ENCODE measurements at places on chromosomes 5 and 9. TPM values are rescaled to one million over a fixed set of nuclear protein-coding genes. Genes with fewer than 3 reads are reported as not detected.

Gene CNTLN
- total RNA-seq: 1.6 TPM

Gene KIAA1958
- total RNA-seq: 10.7 TPM

Gene INSL4
- total RNA-seq: not detected

Gene ANKRD18B
- total RNA-seq: 2.6 TPM

Gene NPDC1
- 32.7 TPM for total RNA-seq

- peaks cover 10% of the 10 kb centered on the region for H3K4me1 ChIP-seq
- H3K27me3 ChIP-seq: peaks cover 15% of the 10 kb centered on the region
- DNase-seq: peak; percentile 45
- H3K4me3 ChIP-seq: no peak overlapping the region
- H3K27ac ChIP-seq: no peak overlapping the region
Measured at GRCh38 chr5:140351609-140352334, 5.4 kb upstream of the HBEGF start.

DNA sequence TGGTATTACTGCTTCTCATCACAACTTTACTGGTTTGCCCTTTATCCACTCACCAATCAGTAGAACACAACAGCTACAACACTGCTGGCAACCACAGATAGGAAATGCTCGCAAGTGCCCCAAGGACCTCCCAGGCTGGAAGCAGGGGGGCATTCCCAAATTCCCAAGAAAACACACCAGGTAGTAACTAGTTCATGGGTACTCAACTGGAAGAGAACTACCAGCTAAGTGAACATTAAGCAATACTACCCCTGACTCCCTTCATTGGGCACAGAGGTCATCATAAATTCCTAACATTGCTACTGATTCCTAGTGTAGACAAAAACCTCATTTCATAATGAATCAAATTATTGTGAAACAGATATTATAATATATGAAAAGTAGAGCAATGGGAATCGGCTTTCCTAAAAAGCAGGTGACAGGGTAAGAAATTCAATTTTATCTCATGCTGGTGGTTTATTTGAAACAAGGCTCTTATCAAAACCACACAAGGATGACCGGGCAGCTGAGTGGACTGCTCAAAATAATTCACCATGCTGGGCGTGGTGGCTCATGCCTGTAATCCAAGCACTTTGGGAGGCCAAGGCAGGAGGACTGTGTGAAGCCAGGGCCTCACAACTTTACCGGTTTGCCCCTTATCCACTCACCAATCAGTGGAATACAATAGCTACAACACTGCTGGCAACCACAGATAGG, 81.6 kb downstream of the TLE1 start:
- H3K27ac ChIP-seq: no peak overlapping the region
- H3K36me3 ChIP-seq: no peaks in the 10 kb centered on the region
- DNase-seq: no peak
- H3K4me3 ChIP-seq: no peak overlapping the region
- H3K27me3 ChIP-seq: no peaks in the 10 kb centered on the region
- H3K4me1 ChIP-seq: no peaks in the 10 kb centered on the region

- H3K4me1 ChIP-seq: peaks cover 2% of the 10 kb centered on the region
- H3K4me3 ChIP-seq: no peak overlapping the region
- H3K27me3 ChIP-seq: no peaks in the 10 kb centered on the region
- H3K27ac ChIP-seq: no peak overlapping the region
- H3K36me3 ChIP-seq: no peaks in the 10 kb centered on the region
- DNase-seq: no peak
Measured at GRCh38 chr5:83839256-83839655, 118.6 kb upstream of the HAPLN1 start.

- H3K4me3 ChIP-seq: peak overlapping the region; percentile 69
- no peak for DNase-seq
- H3K27ac ChIP-seq: peak overlapping the region; percentile 75
- H3K4me1 ChIP-seq: peaks cover 30% of the 10 kb centered on the region
- no peaks in the 10 kb centered on the region for H3K27me3 ChIP-seq
Measured at GRCh38 chr9:78292716-78293497, 4.0 kb upstream of the PSAT1 start.

GRCh38 chr5:168282120-168282519, 9.3 kb upstream of the WWC1 start:
- peaks cover 4% of the 10 kb centered on the region for H3K4me1 ChIP-seq
- H3K27ac ChIP-seq: no peak overlapping the region
- no peak overlapping the region for H3K4me3 ChIP-seq
- no peaks in the 10 kb centered on the region for H3K36me3 ChIP-seq
- peaks cover 15% of the 10 kb centered on the region for H3K27me3 ChIP-seq

GRCh38 chr5:35502206-35502605, 115.5 kb upstream of the SPEF2 start:
- no peaks in the 10 kb centered on the region for H3K27me3 ChIP-seq
- no peaks in the 10 kb centered on the region for H3K4me1 ChIP-seq
- H3K4me3 ChIP-seq: no peak overlapping the region
- DNase-seq: no peak

GRCh38 chr9:71766663-71767062, 1.6 kb downstream of the CEMIP2 start:
- no peak for DNase-seq
- H3K4me3 ChIP-seq: peak overlapping the region; percentile 89
- H3K36me3 ChIP-seq: peaks cover 16% of the 10 kb centered on the region
- H3K27me3 ChIP-seq: no peaks in the 10 kb centered on the region
- peaks cover 59% of the 10 kb centered on the region for H3K4me1 ChIP-seq

DNA sequence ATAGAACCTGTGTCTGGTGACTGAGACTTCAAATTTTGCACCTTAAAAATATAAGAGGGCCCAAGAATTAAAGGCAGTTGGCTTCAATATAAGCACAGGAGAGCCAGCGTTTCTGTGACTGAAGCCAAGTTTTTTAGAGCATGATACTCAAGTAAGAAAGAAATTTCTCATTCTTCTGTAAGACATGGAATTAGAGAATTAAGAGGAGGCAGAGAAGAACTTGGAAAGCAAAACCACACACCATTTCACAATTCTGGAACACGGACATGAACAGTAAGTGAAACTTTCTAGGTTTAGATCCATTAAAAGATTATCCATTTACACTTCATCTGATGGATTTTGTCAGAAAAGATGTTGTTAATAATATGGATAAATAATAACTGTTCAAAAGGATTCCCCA, 8.9 kb upstream of the AGXT2 start:
- no peak overlapping the region for H3K27ac ChIP-seq
- H3K27me3 ChIP-seq: peaks cover 17% of the 10 kb centered on the region
- DNase-seq: no peak
- H3K36me3 ChIP-seq: no peaks in the 10 kb centered on the region
- no peaks in the 10 kb centered on the region for H3K4me1 ChIP-seq

Data from activated T-helper 2 cell treated with anti-CD3 and anti-CD28 coated beads, Interferon-gamma antibody, Interleukin-2, Interleukin-4, amounts not matched to agents 10 μg/mL and 5 μg/mL and 100 μg/mL, durations not matched to agents 14 hours and 24 hours and 36 hours (primary cell).